ENCODE measurements at places on chromosomes 3 and 15. TPM values are rescaled to one million over a fixed set of nuclear protein-coding genes. Genes with fewer than 3 reads are reported as not detected.

Gene COLQ
- total RNA-seq: 1.4 TPM

GRCh38 chr3:79367066-79367465 lies 400.7 kb downstream of the ROBO1 start:
- DNase-seq: no peak
- no peaks in the 10 kb centered on the region for H3K4me1 ChIP-seq
- no peak overlapping the region for H3K27ac ChIP-seq
- no peaks in the 10 kb centered on the region for H3K27me3 ChIP-seq
- H3K36me3 ChIP-seq: no peaks in the 10 kb centered on the region

GRCh38 chr3:189593581-189593980 lies 37.6 kb upstream of the TP63 start:
- H3K27me3 ChIP-seq: no peaks in the 10 kb centered on the region
- peaks cover 2% of the 10 kb centered on the region for H3K36me3 ChIP-seq
- no peak overlapping the region for H3K4me3 ChIP-seq
- no peak overlapping the region for H3K27ac ChIP-seq
- no peaks in the 10 kb centered on the region for H3K4me1 ChIP-seq

DNA sequence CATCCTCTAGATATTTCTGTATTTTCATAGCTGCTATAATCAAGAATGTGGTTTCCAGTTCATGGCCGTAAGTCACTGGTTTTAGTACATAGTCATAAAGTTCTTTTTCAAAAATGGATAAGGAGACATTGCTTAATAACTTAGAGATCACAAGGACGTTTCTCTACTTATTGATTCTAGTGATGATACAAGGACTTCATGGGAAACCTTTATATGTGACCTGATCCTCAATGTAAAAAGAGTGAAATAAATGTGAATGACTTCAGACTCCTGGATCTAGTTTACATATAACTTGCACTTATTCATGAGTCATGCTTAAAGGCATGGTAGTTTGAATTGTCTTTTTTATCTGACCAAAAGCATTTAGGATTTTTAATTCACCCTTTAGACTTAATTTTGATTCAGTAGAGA lies 35.2 kb downstream of the TSC22D2 start:
- no peak overlapping the region for H3K4me3 ChIP-seq
- H3K4me1 ChIP-seq: peaks cover 33% of the 10 kb centered on the region
- no peak for DNase-seq
- no peaks in the 10 kb centered on the region for H3K27me3 ChIP-seq
- no peak overlapping the region for H3K27ac ChIP-seq

- peaks cover 28% of the 10 kb centered on the region for H3K36me3 ChIP-seq
- H3K4me1 ChIP-seq: no peaks in the 10 kb centered on the region
- H3K27ac ChIP-seq: no peak overlapping the region
- H3K4me3 ChIP-seq: no peak overlapping the region
These were observed 89.3 kb downstream of the NR2E3 start for GRCh38 chr15:71899674-71900073.

DNA sequence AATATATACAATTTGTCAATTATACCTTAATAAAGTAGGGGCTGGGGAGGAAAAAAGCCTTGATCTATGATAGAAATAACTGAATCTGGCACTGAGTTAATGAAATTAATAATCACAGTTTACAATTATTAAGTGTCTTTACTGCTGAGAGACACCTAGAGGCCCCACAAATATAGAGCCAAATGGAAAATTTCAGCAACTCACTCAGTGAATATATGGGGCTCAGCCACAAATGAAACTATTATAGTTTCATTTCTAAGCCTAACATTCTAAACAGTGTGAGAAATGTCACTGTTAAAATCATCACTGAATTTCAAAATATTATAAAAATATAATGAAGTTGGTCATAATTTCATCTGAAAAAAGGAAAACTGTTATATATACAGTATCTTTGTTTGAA lies 40.3 kb downstream of the GNB4 start:
- no peak for DNase-seq
- no peaks in the 10 kb centered on the region for H3K4me1 ChIP-seq
- no peak overlapping the region for H3K4me3 ChIP-seq
- no peak overlapping the region for H3K27ac ChIP-seq
- no peaks in the 10 kb centered on the region for H3K27me3 ChIP-seq

DNA sequence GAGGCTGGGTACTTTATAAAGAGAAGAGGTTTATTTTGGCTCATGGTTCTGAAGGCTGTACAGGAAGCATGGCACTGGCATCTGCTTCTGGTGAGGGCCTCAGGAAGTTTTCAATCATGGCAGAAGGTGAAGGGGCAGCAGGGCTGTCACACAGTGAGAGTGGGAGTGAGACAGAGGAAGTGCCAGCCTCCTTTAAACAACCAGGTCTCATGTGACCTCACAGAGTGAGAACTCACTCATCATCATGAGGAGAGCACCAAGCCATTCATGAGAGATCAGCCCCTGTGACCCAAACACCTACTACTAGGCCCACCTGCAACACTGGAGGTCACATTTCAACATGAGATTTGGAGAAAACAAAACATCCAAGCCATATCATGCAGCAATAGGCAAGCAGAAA lies 9.3 kb upstream of the RFTN1 start:
- no peak overlapping the region for H3K4me3 ChIP-seq
- H3K27me3 ChIP-seq: no peaks in the 10 kb centered on the region
- peak; percentile 43 for DNase-seq

DNA sequence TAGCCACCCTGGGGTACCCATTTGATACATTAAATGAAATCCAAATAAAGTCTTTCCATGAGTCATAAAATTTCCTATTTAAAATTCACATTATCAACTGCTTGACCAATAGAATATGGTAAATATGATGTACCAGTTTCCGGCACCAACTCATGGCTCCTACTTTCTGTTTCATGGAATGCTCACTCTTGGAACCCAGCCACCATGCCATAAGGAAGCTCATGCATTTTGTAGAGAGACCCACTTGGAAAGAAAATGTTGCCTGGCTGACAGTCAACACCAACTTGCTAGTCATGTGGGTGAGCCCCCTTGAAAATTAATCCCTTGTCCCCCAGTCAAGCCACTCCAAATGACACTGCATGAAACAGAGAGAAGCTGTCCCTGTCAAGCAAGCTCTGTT lies 57.2 kb downstream of the WWTR1 start:
- no peak for DNase-seq
- no peak overlapping the region for H3K27ac ChIP-seq
- no peak overlapping the region for H3K4me3 ChIP-seq
- no peaks in the 10 kb centered on the region for H3K27me3 ChIP-seq
- no peaks in the 10 kb centered on the region for H3K36me3 ChIP-seq

Gene ITIH1
- total RNA-seq: not detected

GRCh38 chr3:45302470-45302869 lies 76.4 kb upstream of the TMEM158 start:
- DNase-seq: no peak
- no peak overlapping the region for H3K4me3 ChIP-seq
- no peaks in the 10 kb centered on the region for H3K4me1 ChIP-seq

Gene ETFA
- total RNA-seq: 173 TPM

Gene ST3GAL6
- total RNA-seq: not detected

Gene GCNT3
- total RNA-seq: not detected

Gene GOLGA8R
- 0.56 TPM for total RNA-seq

DNA sequence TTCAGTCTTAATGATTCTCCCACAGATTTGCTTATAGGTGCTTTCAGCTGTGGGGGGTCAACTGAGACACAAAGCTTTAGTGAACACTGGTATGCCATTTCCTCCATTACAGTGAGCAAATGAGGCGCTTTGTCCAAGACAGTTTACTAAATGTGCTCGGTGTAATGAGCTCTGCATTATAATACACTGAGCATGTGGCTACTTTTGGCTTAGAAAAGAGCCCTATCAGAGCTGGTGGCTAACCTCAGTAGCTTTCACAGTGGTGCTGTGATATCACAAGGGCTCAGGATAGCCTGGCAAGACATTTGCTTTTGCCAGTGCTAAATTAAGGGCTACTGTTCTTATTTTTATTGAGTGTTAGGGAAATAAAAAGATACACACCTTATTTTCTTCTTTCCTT lies 749.7 kb upstream of the ARPP21 start:
- no peak overlapping the region for H3K4me3 ChIP-seq
- no peak overlapping the region for H3K27ac ChIP-seq

DNA sequence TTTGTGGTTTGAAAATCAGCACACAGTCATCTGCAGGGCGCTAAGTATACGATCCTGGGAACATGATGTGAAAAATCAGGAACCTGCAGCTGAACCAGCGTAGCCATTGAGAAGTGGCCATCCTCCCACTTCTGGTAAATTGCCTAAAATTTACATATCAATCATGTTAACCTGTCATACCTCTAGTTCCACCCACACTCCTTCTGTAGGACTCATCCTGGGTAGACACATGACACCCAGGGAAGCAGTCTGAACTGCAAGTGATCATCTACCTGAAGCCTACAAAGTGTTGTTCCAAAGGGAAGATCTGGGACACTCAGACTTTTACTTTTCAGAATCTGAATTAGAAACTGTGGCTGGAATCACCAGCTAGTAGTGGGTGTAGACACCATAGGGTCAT lies 5.5 kb upstream of the PSMD6 start:
- no peak overlapping the region for H3K27ac ChIP-seq
- DNase-seq: no peak
- peaks cover 8% of the 10 kb centered on the region for H3K4me1 ChIP-seq
- no peaks in the 10 kb centered on the region for H3K36me3 ChIP-seq
- no peak overlapping the region for H3K4me3 ChIP-seq
- H3K27me3 ChIP-seq: peaks cover 10% of the 10 kb centered on the region

GRCh38 chr3:42220436-42221121 lies 45.4 kb downstream of the CCK start:
- H3K27me3 ChIP-seq: no peaks in the 10 kb centered on the region
- no peak overlapping the region for H3K4me3 ChIP-seq
- no peak for DNase-seq
- peaks cover 21% of the 10 kb centered on the region for H3K4me1 ChIP-seq
- no peak overlapping the region for H3K27ac ChIP-seq

- no peak overlapping the region for H3K27ac ChIP-seq
- H3K4me1 ChIP-seq: no peaks in the 10 kb centered on the region
- H3K4me3 ChIP-seq: no peak overlapping the region
- no peak for DNase-seq
- H3K36me3 ChIP-seq: peaks cover 20% of the 10 kb centered on the region
These were observed 79.6 kb downstream of the CDIN1 start for GRCh38 chr15:36658898-36659639.

GRCh38 chr3:67819447-67819846 lies 165.0 kb upstream of the SUCLG2 start:
- no peaks in the 10 kb centered on the region for H3K4me1 ChIP-seq
- no peak overlapping the region for H3K27ac ChIP-seq
- H3K36me3 ChIP-seq: no peaks in the 10 kb centered on the region
- peak; percentile 20 for DNase-seq
- no peak overlapping the region for H3K4me3 ChIP-seq

- H3K27me3 ChIP-seq: no peaks in the 10 kb centered on the region
- H3K4me3 ChIP-seq: no peak overlapping the region
- no peaks in the 10 kb centered on the region for H3K4me1 ChIP-seq
- no peaks in the 10 kb centered on the region for H3K36me3 ChIP-seq
These were observed 163.8 kb upstream of the CMC1 start for GRCh38 chr3:28077572-28077971.

GRCh38 chr3:49428752-49429080 lies 408 bp downstream of the NICN1 start:
- peak overlapping the region; percentile 77 for H3K4me3 ChIP-seq
- H3K4me1 ChIP-seq: peaks cover 14% of the 10 kb centered on the region
- no peak for DNase-seq
- H3K27me3 ChIP-seq: no peaks in the 10 kb centered on the region
- H3K27ac ChIP-seq: peak overlapping the region; percentile 73

DNA sequence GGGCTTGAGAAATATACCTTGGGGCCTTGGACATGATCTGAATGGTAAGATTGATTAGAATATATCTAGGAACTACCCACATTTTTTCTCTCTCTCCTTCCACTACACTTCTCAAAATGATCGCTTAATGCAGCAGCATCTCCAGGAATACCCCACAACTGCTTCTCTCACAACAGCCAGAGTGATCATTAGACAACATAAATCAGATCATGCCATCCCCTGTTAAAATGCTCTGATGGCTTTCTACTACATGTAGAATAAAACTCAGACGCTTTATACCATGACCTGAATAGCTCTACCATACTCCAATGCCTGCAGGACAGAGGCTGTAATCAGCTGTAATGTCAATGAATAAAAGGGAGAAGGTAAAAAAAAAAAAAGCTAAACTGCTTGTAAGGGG lies 451.4 kb downstream of the MECOM start:
- H3K36me3 ChIP-seq: no peaks in the 10 kb centered on the region
- H3K27ac ChIP-seq: no peak overlapping the region

GRCh38 chr3:22730701-22731100 lies 472.4 kb upstream of the UBE2E2 start:
- DNase-seq: no peak
- H3K27ac ChIP-seq: no peak overlapping the region
- H3K27me3 ChIP-seq: no peaks in the 10 kb centered on the region
- no peaks in the 10 kb centered on the region for H3K36me3 ChIP-seq
- no peak overlapping the region for H3K4me3 ChIP-seq
- no peaks in the 10 kb centered on the region for H3K4me1 ChIP-seq

GRCh38 chr3:58670506-58671135 lies 4.0 kb upstream of the FAM3D start:
- no peak overlapping the region for H3K4me3 ChIP-seq
- DNase-seq: no peak
- peaks cover 3% of the 10 kb centered on the region for H3K27me3 ChIP-seq
- H3K4me1 ChIP-seq: no peaks in the 10 kb centered on the region
- H3K36me3 ChIP-seq: no peaks in the 10 kb centered on the region
- no peak overlapping the region for H3K27ac ChIP-seq

DNA sequence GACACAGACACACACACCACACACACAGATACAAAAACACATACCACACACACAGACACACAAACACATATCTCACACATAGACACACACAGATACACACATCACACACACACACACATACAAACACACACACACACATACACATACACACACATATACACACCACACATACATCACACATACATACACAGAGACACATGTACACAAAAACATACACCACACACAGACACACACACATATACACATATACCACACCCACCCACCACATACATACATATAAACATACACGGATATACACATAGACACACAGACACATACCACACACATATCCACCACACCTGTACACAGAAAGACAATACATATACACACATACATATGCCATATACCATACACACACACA lies 66.7 kb downstream of the RASGRF1 start:
- no peaks in the 10 kb centered on the region for H3K27me3 ChIP-seq
- H3K4me3 ChIP-seq: no peak overlapping the region
- no peak overlapping the region for H3K27ac ChIP-seq
- no peaks in the 10 kb centered on the region for H3K36me3 ChIP-seq
- DNase-seq: no peak

Gene ZNF385D
- total RNA-seq: not detected

Gene ISLR
- total RNA-seq: not detected

DNA sequence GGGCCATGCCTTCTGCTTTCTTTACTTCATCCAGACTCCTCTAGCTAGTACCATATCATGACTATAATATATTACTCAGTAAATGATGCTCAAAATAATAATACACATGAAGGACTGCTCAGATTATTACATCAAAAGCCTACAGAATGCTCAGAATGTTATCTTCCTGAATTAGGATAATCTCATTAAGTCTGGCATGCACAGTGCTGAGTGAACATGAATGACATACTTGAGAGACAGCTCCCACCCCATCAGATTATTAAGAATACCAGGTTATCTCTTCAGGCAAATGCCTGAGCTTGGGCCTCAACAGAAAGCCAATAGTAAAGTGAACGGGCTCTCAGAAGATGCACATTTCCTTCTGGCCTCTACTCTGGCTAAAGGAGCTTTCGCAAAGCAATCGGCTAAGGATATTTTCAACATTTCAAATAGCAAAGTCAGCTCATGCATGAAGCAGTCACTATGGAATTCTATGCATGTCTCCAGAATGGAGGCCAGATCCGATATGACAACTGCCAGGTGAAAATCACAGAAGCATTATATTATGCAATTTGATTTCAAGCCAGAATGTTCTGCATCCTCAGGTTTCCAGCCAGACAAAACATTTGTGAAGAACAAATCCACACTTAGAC lies 122.6 kb downstream of the KCNMB2 start:
- H3K4me3 ChIP-seq: no peak overlapping the region
- no peak overlapping the region for H3K27ac ChIP-seq
- no peaks in the 10 kb centered on the region for H3K4me1 ChIP-seq
- no peaks in the 10 kb centered on the region for H3K27me3 ChIP-seq

Data from activated CD4-positive, alpha-beta memory T cell treated with anti-CD3 and anti-CD28 coated beads for 36 hours (primary cell).